ENCODE measurements at places on chromosomes 7 and 10. TPM values are rescaled to one million over a fixed set of nuclear protein-coding genes. Genes with fewer than 3 reads are reported as not detected.

DNA sequence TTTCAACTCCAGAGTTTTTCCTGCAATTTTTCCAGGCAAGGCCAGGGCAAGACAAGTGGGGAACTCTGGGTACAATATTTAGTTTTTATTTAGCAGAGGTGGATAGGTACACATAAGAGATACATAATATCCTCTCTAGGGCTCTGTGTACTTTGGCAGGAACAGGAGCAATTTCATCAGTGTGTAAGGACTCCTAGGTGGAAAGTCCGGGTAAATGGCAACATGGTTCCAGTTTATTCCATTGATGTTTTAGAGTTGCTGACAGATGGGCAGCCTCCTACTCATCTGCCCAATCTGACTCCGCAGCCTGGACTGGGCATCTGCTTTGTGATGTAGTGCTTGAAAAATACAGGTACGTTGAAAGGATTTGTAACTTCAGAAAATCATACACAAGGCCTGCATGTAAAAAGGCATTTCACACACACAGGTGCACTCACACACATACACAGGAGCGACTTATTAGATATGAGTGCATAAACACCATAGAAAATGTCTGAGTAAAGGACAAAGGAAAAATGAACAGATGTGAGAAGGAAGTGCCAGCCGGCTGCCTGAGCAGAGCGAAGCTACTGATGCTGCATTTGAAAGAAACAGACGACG, 5.7 kb downstream of the PON1 start:
- no peak for DNase-seq

GRCh38 chr10:74337330-74338016, 186.5 kb downstream of the ADK start:
- no peak for DNase-seq

DNA sequence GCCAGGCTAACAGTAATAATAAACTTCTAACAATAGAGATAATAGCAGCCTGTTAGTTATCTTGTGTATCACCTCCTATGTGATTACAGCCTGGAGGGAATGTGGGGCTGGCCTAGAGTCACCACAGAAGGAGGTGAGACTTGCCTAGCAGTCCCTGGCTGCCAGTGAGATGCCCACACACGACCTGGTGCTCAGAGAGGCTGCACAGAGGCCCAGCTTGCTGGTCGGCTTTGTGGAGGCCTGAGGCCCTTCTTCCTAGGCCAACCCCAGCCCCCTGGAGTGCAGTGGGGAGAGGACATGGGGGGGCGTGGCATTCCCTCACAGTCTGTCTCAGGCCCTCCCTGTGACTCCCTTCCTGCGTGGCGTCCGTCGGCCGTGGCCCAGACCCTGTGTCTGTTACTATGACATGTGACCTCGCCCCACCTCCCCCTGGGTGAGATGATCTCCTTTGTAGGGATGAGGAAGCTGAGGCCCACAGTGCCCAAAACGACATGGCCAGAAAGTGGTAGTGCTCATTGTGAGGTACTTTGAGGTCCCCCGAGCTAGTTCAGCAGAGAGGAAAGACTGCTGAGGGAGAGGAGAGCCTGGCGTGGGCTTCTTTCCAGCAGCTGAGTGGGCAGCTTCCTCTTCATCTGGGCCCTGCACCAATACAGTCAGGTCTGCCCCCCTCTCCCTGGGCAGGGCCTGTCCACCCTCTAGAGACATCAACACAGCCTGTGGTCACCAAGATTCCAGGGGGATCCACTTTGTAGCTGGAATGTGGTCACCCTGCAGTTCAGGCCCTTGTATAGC, 29.7 kb downstream of the UNC5B start:
- peak; percentile 76 for DNase-seq

RADIL gene
- total RNA-seq: 4.9 TPM

SPDYE16 gene
- 0.29 TPM for total RNA-seq

GRCh38 chr7:131544449-131545301, 11.8 kb downstream of the PODXL start:
- DNase-seq: no peak

DNA sequence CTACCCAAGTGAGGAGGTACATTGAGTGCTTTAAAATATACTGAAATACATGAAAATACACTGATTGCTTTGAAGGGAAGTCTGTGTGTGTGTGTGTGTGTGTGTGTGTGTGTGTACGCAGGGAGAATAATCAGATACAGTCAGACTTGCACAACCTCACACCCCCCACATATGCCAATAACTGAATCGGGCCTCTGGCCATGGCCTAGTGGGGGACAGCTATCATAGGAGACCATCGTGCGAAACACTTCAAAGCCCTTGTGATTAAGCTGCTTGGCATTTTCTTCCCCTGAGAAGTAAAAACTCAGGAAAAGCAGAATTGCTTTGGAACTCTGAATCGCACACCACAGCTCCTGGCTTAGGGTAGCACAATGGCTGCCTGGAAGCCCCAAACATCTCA, 135.1 kb downstream of the C10orf105 start:
- DNase-seq: no peak

GRCh38 chr10:35463878-35464277, 127.6 kb downstream of the CCNY start:
- no peak for DNase-seq

DNA sequence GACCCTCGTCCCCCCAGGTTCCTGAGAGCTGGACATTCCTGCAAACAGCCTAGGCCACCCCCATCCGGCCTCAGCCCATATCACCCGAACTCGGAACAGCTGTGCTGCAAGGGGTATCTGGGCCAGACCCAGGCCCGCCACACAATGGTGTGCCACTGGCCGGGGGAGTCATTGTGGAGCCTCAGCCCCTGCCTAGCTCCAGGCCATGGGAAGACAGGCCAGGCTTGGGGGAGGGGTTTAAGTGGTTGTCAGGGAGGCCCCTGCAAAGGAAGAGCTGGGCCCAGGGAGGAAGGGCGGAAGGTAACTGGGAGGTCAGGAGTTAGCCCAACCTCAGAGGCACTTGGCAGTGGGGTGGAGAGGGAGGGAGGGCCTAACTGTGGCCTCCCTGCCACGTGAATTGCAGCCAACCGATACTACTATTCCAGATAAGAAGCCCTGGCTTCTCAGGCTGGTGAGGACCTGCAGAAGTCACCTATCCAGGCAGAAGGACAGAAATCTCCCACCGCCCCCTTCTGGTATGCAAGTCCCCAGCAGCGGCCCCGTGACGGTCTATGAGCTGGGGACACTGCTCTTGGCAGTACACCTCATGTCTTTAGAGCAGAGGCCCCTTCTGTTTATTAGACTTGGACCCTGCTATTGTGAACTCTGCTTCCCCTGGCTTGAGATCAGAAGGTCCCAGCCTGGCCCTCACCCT, 26.8 kb downstream of the VSIR start:
- peak; percentile 62 for DNase-seq

GRCh38 chr7:50837965-50838364, 55.3 kb upstream of the GRB10 start:
- no peak for DNase-seq

- peak; percentile 74 for DNase-seq
These were observed 8.9 kb downstream of the ANXA11 start for GRCh38 chr10:80196270-80196949.

- DNase-seq: no peak
These were observed 38.4 kb upstream of the LRRC4 start for GRCh38 chr7:128069373-128070364.

SLC26A4 gene
- total RNA-seq: 299 TPM

GRCh38 chr7:26365077-26365900, 73.6 kb downstream of the SNX10 start:
- DNase-seq: peak; percentile 58

- no peak for DNase-seq
These were observed 60.7 kb upstream of the CCDC6 start for GRCh38 chr10:59967079-59967478.

Measured in thyroid gland (tissue), 4 donors.